ENCODE measurements at places on chromosomes 1 and 21.

DNA sequence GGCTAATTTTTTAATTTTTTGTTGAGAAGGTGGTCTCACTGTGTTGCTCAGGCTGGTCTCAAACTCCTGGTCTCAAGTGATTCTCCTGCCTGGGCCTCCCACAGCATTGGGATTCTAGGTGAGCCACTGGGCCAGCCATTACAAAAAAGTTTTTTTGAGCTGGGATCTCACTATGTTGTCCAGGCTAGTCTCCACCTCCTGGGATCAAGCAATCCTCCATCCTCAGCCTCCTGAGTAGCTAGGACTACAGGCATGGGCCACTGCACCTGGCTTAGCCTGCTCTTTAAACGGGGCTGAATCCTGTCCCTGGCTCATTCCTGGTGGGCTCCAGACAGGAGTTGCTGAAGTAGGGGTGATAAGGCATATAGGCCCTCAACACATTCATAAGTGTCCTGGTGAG lies 2.5 kb downstream of the TAS1R1 start:
- DNase-seq: no peak

DNA sequence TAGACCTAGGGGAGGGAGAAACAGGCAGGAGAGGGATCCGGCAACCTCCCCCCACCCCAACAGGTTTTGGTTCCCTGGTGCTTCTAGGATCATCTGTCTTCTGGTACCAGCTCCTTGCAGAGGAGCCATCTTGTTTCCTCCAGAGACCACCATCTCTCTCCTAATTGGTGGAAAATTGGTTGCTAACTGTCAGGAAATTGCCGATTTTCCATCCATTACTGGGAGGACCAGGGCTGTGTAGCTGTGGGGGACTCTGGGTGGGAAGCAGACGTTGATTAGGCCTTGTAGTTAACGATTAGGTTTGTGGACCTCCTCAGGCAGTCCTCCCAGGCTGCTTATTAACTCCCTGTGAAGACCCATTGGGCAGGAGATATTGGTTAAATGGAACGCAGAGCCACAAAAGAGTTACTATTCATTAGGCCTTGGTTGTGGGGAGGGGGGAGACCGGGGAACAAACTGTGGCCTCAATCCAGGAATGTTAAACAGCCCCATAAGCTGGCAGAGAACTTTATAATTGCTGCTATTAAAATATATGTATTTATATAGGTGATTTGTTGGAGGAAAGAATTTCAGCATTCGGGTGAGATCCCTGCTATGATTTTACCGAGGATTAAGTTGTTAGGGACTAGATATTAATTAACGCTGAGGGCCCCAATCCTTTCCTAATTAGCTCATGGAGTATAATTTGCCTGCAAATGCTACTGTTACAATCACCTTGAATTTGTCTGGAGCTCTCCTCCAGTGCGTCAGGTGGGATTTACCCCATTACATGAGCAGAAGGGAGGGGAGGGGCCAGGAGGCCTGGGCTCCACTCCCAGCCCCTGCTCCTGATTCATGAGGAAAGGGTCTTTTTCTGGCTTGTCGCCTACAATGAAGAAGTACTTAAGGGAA lies 61.2 kb upstream of the TRABD2B start:
- no peak for DNase-seq

DNA sequence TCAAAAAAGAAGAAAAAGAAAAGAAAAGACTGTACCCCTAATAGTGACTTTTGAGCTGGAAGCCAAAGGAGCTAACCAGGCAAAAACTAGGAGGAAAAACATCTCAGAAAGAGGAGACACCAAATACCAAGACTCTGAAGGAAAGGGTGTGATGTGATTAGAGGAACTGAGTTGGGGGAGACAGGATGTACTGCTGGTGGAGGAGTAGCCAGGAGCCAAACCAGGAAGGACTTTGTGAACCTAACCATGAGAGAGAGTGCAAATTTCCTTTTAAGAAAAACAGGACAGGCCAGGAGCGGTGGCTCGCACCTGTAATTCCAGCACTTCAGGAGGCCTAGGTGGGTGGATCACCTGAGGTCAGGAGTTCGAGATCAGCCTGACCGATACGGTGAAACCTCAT lies 4.1 kb upstream of the RBP7 start:
- no peak for DNase-seq

GRCh38 chr1:199174336-199174735 lies 535.5 kb downstream of the PTPRC start:
- DNase-seq: no peak

DNA sequence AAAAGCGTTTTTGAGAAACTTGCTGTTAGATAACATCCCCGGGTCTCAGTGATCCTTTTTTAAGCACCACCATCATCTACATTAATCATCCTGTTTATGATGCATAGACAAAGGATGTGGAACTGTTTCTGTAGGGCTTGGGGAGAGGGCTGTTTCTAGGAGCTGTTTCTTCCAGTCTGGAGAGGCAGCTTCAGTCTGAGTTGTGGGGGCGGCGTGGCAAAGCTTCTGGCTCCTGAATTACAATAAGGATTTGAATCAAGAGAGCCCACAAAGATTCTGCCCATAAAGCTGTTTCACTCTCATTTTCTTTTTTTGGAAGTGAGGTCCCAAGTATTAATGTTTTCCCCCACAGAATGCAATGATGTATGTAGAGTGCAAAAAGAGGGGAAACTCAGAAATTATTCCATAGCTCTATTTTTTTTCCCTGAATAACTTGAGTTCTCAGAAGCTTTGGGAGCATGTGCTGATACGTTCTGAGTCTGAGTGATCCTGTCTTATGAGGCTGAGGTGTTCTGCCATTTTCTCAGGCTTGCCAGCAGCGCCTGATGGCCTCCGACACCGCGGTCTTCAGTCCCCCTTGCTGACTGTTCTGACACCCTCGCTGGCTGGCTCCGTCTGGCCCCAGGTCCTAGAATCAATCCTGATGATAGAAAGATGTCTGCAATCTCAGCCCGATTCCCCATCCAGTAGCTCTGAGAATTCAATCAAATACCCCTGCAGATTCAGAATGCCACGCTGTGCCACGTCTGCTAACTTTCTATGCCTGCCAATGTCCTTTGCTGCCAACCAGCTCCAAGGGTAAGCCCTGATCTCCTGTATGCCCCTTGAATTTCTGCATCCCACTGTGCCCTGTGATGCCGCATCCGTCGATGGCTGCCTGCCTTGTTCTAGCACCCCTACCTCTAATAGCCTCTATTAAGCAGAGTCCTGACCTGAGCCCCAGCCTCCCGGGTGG lies 92.4 kb upstream of the AKT3 start:
- no peak for DNase-seq

- DNase-seq: no peak
Observed at GRCh38 chr1:55329808-55330432, 114.8 kb upstream of the USP24 start.

GRCh38 chr1:200323856-200324400 lies 85.9 kb downstream of the ZNF281 start:
- DNase-seq: no peak

DNA sequence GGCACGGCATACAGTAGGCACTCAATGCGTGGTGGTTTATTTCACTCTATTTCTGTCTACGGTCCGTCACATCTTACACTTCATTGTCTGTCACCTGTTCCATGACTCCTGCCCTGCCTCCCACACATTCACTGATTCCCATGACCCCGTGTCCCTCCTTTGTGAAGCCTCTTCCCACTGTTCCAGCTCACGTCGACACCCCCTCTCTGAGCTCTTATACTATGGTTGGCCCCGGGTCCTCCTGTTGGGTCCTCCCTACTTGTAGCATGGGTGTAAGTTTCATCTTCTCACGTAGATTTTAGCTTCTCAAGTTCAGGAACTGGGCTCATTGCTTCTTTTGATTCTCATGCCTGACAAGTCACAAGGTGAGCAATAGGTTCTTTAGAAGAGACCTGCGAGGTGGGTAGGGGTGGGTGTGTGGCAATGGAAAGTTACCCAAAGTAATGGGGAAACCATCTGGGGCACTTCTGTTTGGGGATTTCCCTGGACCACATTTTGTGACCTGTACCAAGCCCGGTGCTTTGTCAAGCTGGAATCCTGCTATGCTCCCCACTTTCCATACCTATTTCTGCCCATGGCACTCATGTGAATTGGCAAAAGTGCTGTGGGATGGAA lies 22.1 kb upstream of the IL10 start:
- no peak for DNase-seq

DNA sequence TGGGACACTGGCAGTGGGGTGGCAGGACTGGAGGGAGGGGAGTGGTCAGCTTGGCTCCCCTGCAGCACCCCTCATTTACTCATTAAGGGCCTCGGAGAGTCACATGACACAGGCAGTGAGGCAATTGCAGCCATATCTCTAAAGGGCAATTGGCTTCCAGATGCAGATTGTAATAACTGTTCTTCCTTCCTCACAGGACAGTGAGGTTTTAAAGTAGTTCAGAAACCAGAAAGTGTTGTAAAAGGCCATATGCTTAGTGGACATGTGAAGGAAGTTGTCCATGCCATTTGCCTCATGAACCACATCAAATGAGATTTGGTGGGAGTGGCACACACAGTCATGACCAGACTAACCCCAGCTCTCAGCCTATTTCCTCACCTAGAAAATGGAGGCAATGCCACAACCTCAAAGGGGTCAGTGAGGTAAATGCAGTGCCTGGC lies 11.1 kb downstream of the MTX1 start:
- DNase-seq: no peak

DNA sequence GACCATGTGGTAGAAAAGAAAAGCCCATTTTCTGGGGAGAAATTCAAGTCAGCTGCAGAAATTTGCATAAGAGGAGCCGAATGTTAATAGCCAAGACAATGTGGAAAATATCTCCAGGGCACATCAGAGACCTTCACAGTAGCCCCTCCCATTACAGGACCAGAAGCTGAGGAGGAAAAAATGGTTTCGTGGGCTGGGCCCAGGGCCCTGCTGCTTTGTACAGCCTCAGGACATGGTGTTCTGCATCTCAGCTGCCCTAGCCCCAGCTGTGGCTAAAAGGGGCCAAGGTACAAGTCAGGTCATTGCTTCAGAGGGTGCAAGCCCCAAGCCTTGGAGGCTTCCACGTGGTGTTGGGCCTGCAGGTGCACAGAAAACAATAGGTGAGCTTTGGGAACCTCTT lies 108.3 kb downstream of the DMRTB1 start:
- DNase-seq: no peak

- no peak for DNase-seq
Observed at GRCh38 chr1:53198241-53198651, 1.6 kb downstream of the CPT2 start.

DNA sequence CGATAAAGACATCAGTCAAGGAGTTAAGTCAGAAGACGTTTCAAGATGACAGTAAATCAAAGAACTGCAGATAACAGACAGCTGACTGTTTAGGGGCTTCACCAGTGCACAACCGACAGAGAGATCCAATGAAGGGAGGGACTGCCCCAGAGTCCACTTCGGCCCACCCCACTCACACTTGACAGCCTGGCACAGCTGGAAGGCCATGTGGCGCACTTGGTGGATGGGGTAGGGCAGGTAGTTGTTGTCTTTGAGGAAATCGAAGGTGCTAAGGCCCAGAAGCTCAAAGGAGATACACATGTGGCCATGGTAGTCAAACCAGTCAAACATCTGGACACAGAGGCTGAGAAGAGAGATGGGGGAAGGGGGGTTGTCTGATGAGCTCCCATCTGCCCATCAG lies 4.4 kb upstream of the SCAMP3 start:
- no peak for DNase-seq

DNA sequence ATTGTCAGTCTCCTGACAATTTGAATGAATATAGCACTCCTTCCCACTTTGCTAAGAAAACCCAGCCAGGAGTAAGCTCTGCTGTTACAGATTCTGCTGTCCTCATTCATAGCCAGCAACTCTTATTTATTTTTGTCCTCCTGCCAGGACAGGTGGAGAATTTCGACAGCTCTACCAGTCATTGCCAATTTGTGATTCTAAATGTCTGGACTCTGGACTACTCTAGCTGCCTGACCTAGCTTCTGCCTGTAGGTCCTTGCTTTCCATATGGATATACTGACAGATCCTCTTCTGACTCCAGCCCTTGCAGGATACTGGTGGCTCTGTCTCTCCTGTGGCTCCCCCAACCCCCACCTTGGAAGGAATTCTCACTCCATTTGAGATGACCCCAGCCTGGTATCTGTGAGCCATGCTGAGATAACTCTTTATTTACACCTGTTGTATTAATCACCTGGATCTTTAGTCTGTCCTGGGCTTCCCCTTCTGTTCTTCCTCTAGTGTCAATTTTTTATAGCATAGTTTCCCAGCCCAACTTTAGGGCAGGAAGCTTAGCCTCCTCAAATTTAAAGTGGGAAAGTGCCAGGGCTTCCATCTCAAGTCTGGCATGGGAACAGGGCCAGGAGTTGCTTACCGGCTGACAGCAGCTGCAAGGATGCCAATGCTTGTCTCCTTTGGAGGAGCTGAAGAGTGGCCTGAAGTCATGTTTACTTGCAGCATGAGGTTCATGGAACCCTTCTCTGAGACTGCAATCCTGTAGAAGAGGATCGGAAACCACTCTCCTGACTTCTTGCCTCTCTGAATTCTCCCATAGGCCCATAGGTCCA lies 6.7 kb downstream of the PM20D1 start:
- DNase-seq: no peak

GRCh38 chr1:23625459-23625858 lies 66.1 kb upstream of the RPL11 start:
- DNase-seq: no peak

GRCh38 chr1:246681900-246682895 lies 42.0 kb upstream of the SCCPDH start:
- DNase-seq: no peak

GRCh38 chr1:5920201-5920600 lies 72.0 kb downstream of the NPHP4 start:
- no peak for DNase-seq

- no peak for DNase-seq
Observed at GRCh38 chr1:92877081-92877711, 45.4 kb downstream of the RPL5 start.

- no peak for DNase-seq
Observed at GRCh38 chr21:28200726-28201125, 792.0 kb downstream of the LTN1 start.

DNA sequence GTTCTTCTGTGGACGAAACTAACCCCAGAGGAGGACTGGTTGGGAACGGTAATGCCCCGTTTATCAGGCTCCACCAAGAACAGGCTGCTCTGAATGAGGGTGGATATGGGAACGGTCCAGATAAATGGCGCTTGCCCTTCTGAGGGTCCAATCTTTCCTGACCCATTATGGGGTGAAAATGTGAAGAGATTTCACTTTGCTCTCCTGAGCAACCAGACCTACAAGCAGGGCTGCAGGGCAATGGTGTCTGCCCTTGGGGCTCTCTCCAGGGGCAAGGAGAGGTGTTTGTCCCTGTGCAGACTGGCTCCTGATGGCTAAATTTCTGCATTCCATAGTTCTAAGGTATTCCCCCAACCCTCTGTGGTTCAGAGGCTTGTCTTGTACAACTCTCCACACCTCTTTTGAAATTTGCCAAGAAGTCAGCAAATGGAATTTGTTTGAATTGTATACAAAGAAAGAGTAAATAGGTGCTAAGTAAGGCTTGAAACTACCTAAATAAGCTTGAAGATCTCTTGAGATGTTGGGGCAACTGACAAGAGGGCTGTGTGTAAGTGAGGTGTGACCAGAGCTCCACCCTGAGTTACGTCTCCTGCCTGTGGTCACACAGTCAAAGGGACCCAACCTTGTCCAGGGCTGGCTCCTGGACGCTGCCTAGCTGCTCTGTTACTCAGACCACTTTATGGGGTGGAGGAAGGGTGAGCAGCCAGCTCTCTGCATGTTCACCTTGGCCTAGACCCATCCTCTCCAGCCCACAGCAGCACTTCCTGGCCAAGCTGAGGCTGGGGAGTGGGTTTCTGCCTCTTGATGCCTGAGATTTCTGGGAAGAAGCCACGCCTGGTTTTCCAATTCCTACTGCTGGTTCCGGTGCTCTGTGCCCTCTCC lies 24.8 kb downstream of the SLC2A1 start:
- DNase-seq: no peak
